MG63 (cell line): ENCODE measurements at places on chromosomes 16 and 17. TPM values are rescaled to one million over a fixed set of nuclear protein-coding genes. Genes with fewer than 3 reads are reported as not detected.
A peak's percentile ranks its signal among the peaks of the same experiment; 100 is the strongest.

Gene CES2
- 12.8 and 32.7 TPM in 2 replicates for total RNA-seq

Gene C17orf50
- total RNA-seq, result not detected in 2 replicates

Gene PLLP
- total RNA-seq, result not detected in 2 replicates

Gene MT1M
- total RNA-seq, result 5.2 and 26.7 TPM in 2 replicates

Gene SCPEP1
- total RNA-seq, result 55.6 and 96.0 TPM in 2 replicates

Gene FA2H
- total RNA-seq, result not detected in 2 replicates

Gene MYOCD
- 0.10 TPM in 1 of 2 replicates, not detected in the other for total RNA-seq

Gene OR1E2
- not detected in 2 replicates for total RNA-seq

Gene CETP
- not detected in 2 replicates for total RNA-seq

Gene CRYM
- not detected in 2 replicates for total RNA-seq

- DNase-seq, result no peak
These were observed at the start of gene FDXR for GRCh38 chr17:74872313-74873036. Gene FDXR (minus strand): TSS chr17:74872994. CDS start chr17:74872944, 50 bp downstream.

DNA sequence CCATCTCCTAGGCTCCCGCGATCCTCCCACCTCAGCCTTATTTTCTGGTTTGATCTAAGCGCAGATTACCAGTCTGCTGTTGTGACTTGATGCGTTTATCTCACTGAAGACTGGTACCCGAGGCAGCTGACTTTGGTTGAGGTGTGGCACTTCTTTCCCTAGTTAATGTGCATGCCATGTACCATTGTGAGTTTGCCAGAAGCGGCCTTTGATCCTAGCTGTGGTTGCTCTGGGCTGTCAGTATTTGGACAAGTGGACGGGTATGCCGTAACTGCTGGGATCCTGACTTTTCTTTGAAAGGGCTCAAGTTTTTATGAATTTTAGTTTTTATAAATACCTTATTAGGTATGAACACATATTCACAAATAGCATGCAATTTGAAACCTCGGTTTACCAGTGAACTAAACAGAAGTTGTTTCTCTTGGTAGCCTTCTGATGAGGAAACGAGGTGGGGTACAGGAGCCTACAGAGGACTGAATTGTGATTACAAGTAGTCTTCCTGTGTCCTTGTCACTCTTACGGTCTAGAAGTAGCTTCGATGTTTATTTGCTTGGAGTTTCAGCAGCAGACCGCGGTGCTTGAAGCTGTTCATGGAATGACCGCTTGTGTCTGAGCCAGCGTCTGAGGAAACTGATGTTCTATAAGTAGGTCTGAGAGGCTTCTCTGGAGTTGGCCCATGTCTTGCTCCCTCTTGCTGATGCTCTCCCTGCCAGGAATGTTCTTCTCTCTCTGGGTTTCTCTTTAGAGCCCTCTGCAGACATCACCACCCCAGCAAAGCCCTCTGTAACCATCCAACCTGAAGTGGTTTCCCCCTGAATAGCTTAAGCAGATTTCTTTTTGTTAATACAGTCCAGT, 40.0 kb downstream of the SEC14L1 start:
- DNase-seq, result no peak

DNA sequence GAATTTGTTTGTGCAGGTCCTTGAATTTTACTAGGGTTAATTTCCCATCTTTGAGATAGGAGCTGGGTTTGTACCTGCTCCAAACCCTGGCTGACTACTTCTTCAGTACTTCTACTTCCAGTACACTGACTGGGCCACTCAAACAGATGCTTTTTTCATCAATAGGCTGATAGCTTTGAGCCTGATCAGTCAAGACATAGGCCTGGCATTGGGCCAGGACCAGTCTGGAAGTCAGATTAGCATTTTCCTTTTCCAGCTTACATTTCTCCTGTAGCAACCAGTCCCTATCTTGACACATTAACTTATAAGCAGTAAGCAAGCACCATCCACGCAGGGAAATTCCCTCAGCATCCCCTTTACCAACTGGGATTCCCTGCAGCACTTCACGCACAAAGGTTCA, 7.5 kb upstream of the TMEM101 start:
- DNase-seq, result no peak

DNA sequence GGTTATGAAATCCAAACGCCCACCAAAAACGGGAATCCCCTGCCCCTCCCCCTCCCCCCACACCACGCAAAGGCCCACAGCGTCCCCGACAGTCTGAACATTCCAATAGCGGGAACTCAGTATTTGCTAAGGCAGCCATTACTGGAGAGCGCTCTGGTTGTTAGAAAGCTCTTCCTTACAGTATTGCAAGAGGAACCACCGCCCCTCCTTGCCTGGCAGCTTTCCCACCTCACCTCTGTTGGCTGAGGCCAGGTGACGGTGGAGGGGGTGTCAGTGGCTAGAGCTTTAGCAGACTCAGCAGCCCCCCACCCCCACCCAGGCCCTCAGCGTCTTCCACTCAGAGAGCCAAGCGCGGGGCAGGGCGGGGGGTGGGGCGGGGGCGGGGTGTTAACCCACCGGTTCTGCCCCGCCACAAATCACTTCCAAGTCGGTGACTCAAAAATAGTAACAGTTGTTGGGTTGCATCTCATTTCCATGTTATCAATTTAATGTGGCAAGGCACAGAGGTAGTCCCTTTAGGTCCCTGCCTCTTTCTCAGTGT, 2.2 kb upstream of the PLEKHH3 start:
- DNase-seq, result no peak

DNA sequence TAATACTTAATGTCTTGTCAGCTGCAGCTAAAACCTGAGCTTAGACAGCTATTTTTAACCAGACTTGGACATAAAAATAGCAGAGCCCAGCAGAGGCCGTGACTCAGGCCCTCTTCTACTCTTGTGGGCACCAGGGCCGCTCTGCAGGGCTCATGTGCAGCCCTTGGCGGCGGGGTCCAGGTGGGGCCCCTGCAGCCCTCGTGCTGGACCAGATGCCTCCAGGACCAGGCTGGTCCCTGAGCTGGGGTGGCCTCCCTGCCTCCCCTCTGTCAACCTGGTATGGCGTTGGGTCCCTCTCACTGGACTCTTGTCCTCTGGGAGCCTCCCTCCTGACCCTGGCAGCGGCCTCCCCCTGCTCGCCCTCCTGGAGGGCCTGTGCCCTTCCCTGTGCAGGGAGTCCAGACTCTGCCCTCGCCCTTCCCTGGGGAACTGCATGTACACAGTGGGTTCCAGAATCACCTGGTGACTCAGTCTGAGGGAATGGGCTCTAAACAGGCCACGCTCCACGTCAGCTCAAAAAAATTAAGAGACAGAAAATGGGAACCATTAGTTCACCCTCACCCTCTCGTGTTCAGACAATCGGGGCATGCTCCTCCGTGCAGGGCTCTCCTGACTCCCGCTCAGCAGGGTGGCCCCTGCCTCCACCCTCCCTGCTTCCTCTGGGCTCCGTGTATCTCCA, 9.7 kb downstream of the CDK5R1 start:
- DNase-seq, result peak; percentile 50

GRCh38 chr17:8935191-8935590, 30.3 kb downstream of the PIK3R5 start:
- DNase-seq, result peak; percentile 44

GRCh38 chr16:89613231-89613953, at the start of gene DPEP1:
Gene DPEP1 (plus strand): TSS chr16:89613642. CDS start chr16:89630411, 16,769 bp downstream.
- DNase-seq, result no peak

DNA sequence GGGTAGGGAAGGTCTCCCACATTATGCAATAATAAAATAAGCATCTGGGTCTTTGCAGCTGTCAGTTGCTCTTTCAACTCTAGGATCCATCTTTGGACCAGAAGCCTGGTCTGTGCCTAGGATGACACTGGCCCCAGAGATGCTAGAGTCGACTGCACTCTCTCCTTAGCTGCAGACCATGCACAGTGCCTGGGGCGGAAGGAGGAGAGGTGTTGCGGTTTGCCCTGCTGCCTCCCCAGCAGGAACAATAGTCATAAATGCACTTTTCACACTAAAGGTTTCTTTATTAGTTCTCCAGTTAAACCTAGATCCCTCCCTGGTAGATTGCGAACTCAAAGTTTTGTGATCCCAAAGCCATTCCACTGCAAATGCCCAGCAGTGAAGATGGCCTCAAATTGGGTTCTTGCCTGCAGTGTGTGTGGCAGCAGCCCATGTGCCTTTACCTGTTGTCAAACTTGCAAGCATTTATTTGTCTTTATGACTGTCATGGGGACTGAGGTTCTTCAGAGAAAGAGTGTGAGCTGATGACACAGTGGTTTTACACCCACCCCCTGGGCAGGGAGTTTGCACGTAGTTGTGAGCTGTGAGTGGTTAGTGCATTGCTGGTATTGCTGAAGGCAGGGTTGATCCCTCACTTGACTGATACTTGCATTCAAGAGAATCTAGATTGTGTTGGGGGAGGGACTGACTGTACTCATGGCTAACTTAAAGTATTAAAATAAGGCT, 10.3 kb downstream of the ATXN1L start:
- DNase-seq, result no peak

- no peak for DNase-seq
These were observed 45.0 kb downstream of the ZNF652 start for GRCh38 chr17:49316889-49317675.

GRCh38 chr17:83099086-83099555, 19.7 kb downstream of the METRNL start:
- DNase-seq, result no peak

- DNase-seq, result no peak
These were observed 10.6 kb downstream of the CALCOCO2 start for GRCh38 chr17:48841395-48841831.

- no peak for DNase-seq
These were observed 863 bp downstream of the LIMD2 start for GRCh38 chr17:63698886-63699637.

DNA sequence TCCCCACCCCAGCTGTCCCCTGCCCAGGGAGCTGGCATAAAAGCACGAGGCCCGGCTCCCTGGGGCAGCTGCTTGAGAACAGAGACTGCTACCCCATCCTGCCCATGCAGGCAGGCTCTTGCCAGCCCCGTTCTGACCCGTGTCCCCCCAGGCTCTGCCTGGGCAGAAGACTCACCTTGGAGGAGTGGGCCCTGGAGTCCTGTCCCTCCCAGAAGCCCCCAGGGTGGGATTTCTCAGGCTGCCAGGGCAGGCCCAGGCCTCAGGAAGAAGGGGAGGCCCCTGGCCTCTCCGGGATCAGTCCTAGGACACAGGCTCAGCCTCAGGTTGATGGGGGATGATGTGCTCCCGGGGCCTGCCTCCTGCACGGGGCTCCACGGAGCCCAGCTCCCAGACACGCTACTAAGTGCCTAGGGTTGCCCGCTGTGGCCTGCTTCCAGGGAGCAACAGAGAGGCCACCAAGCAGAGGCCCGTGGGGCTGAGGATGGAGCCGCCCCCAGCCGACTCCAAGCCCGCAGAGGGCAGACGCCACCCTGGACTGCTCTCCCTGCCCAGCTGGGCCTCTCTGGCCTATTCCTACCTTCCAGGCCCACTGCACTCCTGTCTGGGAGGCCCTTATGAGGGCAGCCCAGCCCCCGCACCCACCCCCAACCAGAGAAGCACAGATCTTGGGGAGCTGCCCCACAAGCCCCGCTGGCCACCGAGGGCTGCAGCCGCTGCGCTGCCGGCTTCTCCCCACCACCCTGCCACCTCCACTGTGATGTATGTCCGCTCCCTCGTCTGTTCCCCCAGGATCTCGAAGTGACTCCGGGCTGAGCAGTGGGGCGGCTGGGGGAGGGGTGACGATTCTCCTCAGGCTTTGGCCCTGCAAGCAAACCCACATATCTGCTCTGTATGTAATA, 1.7 kb downstream of the NME3 start:
- no peak for DNase-seq

GRCh38 chr16:52786091-52786490, 239.1 kb upstream of the TOX3 start:
- peak; percentile 33 for DNase-seq

- DNase-seq, result peak; percentile 58
These were observed 11.5 kb downstream of the RMI2 start for GRCh38 chr16:11356573-11357331.

DNA sequence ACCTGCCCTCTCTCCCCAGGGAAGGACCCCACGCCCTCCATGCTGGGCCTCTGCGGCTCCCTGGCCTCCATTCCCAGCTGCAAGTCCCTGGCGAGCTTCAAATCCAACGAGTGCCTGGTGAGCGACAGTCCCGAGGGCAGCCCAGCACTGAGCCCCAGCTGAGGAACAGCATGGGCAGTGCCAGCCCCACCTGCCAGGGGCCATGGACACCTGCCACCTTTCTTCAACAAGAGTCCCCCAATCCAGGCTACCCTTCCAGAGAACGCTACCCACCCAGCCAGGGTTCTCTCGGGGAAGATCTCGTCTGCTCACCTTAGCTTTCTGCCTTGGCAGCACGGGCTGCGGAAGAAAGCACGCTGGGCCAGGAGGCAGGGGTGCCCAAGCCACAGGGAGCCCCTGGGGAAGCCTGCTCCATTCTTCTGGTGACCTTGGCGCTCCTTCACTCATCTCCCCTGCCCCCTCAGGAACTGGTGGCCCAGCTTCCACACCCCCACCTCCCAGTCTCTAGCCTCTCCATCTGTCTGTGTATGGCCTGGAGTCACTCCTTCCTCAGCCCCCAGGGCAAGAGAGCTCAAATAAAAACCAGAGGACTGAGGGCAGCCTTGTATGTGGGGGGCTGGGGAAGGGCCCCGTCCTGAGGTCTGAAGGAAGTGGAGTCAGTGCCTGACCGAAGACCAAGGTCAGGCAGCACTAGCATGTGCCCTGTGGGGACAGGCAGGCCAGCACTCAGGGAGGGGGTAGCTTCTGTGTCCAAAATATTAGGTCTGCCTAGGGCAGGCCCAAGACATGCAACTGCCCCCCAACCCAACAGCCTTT, 6.3 kb downstream of the SLC25A39 start:
- DNase-seq, result no peak
